ENCODE measurements at places on chromosomes 13 and 19. TPM values are rescaled to one million over a fixed set of nuclear protein-coding genes. Genes with fewer than 3 reads are reported as not detected.
A peak's percentile ranks its signal among the peaks of the same experiment; 100 is the strongest.

GRCh38 chr19:52786078-52786463, 520 bp downstream of the ZNF600 start:
- DNase-seq, result no peak

The ANKRD27 gene
- 37.0 TPM for total RNA-seq

The CCDC70 gene
- total RNA-seq, result not detected

DNA sequence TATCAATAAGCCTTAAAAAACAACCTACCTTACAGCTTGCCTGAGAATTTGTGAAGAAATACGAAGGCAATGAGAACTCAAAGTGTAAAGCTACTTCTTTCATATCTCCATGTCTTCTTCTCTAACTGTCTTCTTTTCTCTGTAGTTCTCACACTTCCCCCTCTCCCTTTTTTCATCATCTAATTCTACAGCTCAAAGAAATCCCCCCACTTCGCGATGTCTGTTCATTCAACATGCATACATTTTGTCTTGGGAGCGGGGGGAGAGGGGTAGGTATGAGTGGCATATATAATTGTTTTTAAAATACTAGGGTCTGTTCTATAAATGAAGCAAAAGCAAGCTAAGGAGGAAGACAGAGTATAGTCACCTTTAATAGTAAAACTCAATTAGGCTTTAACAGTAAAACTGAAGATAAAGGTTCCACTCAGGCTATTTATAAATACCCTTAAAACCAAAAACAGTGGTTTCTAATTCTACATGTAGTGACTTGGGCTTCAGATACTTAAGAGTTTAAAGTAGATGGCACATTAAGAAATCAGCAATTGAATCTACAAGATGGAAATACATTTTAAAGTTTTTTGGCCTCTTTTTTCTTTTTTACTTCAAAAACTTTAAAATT, 106.9 kb downstream of the KLF12 start:
- no peak for DNase-seq

The ZNF578 gene
- 1.1 TPM for total RNA-seq

- DNase-seq, result no peak
These were observed 1.7 kb upstream of the FSTL3 start for GRCh38 chr19:674282-675151.

The KCNRG gene
- 0.12 TPM for total RNA-seq

The METTL21C gene
- not detected for total RNA-seq

DNA sequence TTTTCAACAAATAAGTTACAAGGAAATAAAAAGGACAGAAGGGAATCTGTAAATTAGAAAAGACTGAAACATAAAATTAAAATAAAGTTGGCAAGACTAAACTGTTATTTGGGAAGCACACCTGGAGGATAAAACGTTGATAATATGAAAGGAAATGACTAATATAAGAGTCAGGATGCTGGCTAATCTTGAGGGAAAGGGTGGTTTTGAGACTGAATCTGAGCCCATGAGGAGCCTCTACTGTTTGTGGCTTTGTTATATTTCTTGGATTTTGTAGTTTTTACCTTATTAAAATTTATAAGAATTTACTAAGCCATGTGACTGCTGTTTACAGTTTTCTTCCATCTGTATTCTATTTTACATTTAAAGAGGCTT, 718.0 kb upstream of the SPRY2 start:
- DNase-seq, result no peak

The HCN2 gene
- total RNA-seq, result 0.53 TPM

DNA sequence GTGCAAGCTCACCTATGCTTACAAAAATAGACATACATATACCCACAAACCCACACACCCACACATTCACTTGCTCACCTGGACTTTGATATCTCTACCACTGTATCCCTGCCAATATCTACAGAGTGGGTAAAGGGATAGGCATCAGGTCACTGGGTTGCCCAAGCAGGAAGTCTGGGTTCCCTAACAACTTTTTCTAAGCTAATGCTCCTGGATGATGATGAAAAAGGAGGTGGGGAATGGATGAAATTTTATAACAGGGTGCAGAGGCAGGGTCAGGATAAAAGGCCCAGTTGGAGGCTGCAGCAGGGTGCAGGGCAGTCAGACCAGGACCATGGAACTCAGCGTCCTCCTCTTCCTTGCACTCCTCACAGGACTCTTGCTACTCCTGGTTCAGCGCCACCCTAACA, at the start of gene CYP2B6:
Gene CYP2B6 (plus strand): TSS at position 311 of the 410 bp plus-strand sequence. CDS start 24 bp downstream, at position 335.
- DNase-seq, result no peak

GRCh38 chr13:99425485-99426341, 75.6 kb upstream of the TM9SF2 start:
- peak; percentile 80 for DNase-seq

The SYCN gene
- not detected for total RNA-seq

- DNase-seq, result no peak
These were observed 1.6 kb downstream of the KRTDAP start for GRCh38 chr19:35488677-35489076.

- no peak for DNase-seq
These were observed 7.1 kb upstream of the LILRA5 start for GRCh38 chr19:54319892-54320670.

DNA sequence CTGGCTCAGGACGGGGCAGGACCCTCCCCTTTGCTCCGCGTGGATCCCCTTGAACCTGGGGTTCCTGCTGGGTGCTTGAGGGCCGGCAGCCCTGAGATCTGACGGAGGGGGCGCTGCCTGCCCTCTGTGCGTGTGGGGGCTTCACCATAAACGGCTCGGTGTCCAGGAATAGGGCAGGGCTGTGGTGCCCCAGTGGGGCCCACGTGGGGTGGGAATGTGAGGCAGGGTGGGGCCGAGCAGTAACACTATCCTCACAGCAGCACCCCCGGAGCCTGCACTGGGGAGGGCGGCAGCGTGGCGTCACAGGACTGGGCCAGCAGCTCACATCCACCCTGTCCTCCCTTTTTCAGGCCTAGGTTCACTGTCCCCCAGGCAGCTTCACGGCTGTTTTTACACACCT, 38.0 kb downstream of the GAS6 start:
- no peak for DNase-seq

The IGFL2 gene
- total RNA-seq, result not detected

The PLA2G4C gene
- total RNA-seq, result 12.4 TPM

The PSG1 gene
- not detected for total RNA-seq
